ENCODE measurements at places on chromosomes 7 and 10. TPM values are rescaled to one million over a fixed set of nuclear protein-coding genes. Genes with fewer than 3 reads are reported as not detected.
A peak's percentile ranks its signal among the peaks of the same experiment; 100 is the strongest.

GRCh38 chr10:22894714-22895113 lies 33.1 kb upstream of the ARMC3 start:
- peak; percentile 14 for DNase-seq

DNA sequence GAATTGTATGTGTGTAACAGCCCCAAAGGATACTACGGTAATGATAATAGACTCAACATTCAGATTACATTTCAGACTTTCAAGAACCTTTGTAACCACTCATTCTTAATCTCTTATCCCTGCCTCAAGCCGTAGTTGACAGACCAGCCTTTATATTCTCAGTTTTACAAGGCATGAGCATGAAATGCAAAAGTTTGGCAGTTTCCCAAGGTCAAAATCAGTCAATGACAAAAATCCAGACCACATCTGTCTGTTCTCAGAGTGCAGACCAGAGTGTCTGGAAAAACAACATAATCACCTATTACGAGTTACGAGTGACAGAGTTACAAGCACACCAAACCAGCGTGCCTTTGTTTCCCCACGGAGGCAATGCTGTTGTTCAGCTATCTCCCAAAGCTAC lies 178.6 kb upstream of the LRGUK start:
- DNase-seq, result no peak

DNA sequence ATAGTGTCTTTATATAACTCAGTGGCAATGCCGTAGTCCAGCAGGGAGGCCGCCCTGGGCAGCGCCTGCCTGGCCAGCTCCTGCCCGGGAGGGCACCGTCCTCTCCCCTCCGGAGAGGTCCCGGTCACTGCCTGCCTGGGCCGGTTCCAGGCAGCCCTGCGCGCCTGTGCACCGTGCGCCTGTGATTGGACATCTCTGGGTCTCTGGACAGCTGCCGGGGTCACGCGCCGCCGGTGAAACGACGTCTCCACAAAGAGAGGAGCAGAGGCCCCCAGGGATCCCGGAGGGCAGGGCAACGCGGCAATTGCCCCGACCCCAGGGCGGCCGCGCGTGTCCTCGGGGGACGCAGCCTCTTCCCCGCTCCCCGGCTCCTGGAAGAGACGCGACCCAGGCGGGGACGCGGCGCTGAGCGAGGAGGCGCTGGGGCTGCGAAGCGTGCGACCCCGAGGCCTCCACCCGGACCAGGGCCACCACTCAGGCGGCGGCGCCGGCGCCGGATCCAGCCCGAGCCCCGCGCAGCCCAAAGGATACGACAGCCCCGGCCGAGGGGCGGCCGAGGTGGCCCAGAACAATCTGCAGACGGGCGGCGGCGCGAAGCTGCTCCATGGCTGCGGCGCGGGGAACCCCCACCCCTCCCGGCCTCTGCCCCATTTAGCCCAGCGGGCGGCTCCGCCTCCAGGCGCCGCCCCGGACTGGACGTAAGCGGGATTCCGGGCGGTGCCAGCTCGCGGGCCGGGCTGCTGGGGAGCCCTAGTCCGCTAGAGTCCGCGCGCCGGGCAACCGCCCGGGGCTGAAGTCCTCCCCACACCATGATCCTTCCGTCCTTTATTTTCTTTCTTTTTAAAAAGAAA lies at the start of gene PHYH:
Gene PHYH (minus strand): TSS at position 628 of the 851 bp plus-strand sequence. CDS start 22 bp downstream, at position 606.
- DNase-seq, result peak; percentile 94

- no peak for DNase-seq
Measured at GRCh38 chr7:4768597-4769569, 6.5 kb upstream of the AP5Z1 start.

DNA sequence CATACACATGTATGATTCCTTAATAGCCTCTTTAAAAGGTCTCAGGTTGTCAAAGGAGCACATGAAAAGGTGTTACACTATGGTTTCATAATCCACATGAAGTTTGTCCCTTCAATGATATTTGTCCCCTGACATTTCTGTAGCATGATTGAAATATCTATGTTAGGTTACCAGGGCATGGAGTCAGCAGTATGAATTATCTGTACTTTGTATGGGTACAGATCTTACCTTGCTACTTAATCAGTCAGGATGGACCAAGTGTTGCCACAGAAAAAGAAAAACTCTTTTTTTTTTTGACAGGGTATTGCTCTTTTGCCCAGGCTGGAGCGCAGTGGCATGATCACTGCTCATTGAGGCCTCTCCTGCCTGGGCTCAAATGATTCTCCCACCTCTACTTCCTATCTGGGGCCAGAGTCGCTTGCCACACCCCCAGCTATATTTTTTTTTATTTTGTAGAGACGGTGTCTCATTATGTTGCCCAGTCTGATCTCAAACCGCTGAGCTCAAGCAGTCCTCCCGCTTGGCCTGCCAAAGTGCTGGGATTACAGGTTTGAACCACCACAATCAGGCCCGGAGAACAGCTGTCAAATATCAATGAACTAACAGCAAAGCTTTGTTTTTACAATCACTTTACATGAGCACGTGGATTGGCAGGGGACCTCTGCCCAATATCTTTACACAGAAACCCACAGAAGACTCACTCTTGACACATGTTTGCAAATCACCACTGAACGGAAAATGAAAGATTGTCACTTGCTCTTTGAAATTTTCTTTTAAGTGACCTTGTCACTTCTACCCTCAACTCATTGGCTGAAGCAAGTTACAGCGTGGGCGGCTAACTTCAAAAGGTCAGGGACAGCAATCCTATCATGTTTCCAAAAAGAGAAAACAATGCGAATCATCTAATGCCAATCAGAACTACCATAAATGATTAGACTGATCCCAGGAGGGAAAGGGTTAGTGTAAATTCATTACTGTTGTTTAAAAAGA lies 140.2 kb downstream of the PRKG1 start:
- no peak for DNase-seq

DNA sequence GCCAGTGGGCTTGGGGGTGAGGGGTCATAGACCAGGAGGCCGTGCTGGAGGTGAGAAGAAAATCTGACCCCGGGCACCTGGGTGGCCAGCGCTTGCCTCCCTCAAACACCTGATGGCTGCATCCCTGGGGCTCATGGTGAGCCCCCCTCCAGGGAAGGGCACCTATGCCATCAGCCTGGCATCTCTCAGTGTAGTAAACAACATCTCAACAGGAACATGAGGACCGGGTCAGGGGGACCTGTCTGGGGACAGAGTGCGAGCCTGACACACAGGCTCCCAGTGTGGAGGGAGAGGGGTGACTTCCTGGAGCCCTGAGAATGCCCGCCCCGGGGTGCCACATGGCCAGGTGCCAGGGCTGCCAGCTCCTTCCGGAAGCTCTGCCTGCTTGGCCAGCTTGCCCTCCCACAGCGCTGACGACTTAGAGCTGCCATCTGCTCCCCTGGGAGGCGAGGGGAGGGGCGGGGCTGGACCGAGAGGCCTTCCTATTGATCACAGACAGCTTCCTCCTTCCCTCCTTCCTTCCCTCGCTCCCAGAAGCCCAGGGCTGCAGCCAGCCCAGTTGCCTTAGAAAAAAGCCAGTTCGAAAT lies 12.3 kb downstream of the STX1A start:
- peak; percentile 85 for DNase-seq

The ACTL6B gene
- 1.2 TPM for polyA plus RNA-seq

The GPR85 gene
- polyA plus RNA-seq, result not detected

DNA sequence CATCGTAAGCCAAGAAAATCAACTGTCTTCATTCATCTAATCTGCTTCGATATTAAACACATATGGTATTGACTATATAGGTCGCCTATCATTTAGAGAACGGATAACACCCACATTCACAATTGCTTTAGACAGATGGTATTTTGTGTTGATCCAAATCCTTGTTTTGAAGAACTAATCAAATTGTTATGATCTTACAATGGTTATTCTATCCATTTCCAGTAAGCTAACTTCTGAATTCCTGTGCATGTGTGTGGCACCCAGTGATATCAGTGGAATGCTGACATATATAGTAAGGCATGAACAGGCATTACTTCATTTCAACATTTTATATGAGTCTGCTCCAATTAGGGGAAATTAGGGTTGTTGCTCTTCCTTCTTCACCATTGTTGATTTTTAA lies 98.8 kb downstream of the SEMA3E start:
- DNase-seq, result no peak

GRCh38 chr10:55641601-55642000 lies 719.5 kb downstream of the ZWINT start:
- no peak for DNase-seq

The SORBS1 gene
- polyA plus RNA-seq, result 94.8 TPM

- DNase-seq, result no peak
Measured at GRCh38 chr7:123535517-123535916, 1.1 kb upstream of the IQUB start.

- no peak for DNase-seq
Measured at GRCh38 chr10:18583575-18584270, 67.7 kb downstream of the NSUN6 start.

GRCh38 chr10:84029840-84030239 lies 109.5 kb upstream of the GHITM start:
- DNase-seq, result no peak
